ENCODE measurements at places on chromosomes 1 and 21. TPM values are rescaled to one million over a fixed set of nuclear protein-coding genes. Genes with fewer than 3 reads are reported as not detected.

The MROH7 gene
- not detected for total RNA-seq

The SLAMF7 gene
- 0.32 TPM for total RNA-seq

The SPRR3 gene
- total RNA-seq, result 0.70 TPM

The AMY1A gene
- total RNA-seq, result not detected

The HES5 gene
- 0.22 TPM for total RNA-seq

The PADI2 gene
- total RNA-seq, result 0.48 TPM

The HES4 gene
- total RNA-seq, result 169 TPM

The MIXL1 gene
- 0.16 TPM for total RNA-seq

The RIPPLY3 gene
- total RNA-seq, result not detected

The TFAP2E gene
- 0.41 TPM for total RNA-seq

- H3K36me3 ChIP-seq, result no peaks in the 10 kb centered on the region
- H3K4me1 ChIP-seq, result peaks cover 4% of the 10 kb centered on the region
- H3K27me3 ChIP-seq, result no peaks in the 10 kb centered on the region
- no peak for DNase-seq
- H3K27ac ChIP-seq, result no peak overlapping the region
Measured at GRCh38 chr1:229943988-229944743, 122.9 kb upstream of the GALNT2 start.

GRCh38 chr1:89588480-89588879 lies 44.4 kb upstream of the LRRC8C start:
- H3K4me3 ChIP-seq, result no peak overlapping the region
- H3K27me3 ChIP-seq, result no peaks in the 10 kb centered on the region
- DNase-seq, result no peak
- no peaks in the 10 kb centered on the region for H3K36me3 ChIP-seq

DNA sequence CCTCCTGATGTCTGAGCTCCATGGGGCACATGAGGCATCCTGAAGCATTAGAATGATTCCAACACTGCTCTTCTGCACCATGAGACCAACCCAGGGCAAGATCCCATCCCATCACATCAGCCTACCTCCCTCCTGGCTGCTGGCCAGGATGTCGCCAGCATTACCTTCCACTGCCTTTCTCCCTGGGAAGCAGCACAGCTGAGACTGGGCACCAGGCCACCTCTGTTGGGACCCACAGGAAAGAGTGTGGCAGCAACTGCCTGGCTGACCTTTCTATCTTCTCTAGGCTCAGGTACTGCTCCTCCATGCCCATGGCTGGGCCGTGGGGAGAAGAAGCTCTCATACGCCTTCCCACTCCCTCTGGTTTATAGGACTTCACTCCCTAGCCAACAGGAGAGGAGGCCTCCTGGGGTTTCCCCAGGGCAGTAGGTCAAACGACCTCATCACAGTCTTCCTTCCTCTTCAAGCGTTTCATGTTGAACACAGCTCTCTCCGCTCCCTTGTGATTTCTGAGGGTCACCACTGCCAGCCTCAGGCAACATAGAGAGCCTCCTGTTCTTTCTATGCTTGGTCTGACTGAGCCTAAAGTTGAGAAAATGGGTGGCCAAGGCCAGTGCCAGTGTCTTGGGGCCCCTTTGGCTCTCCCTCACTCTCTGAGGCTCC lies 11.1 kb upstream of the RASSF5 start:
- H3K27me3 ChIP-seq, result no peaks in the 10 kb centered on the region
- H3K4me1 ChIP-seq, result peaks cover 23% of the 10 kb centered on the region
- no peak for DNase-seq

- no peak overlapping the region for H3K4me3 ChIP-seq
- no peaks in the 10 kb centered on the region for H3K27me3 ChIP-seq
- H3K27ac ChIP-seq, result no peak overlapping the region
- H3K4me1 ChIP-seq, result no peaks in the 10 kb centered on the region
- no peak for DNase-seq
Measured at GRCh38 chr1:248710305-248710900, 7.8 kb upstream of the OR14I1 start.

- peaks cover 3% of the 10 kb centered on the region for H3K27me3 ChIP-seq
- H3K27ac ChIP-seq, result no peak overlapping the region
- no peak for DNase-seq
- H3K4me1 ChIP-seq, result no peaks in the 10 kb centered on the region
- peak overlapping the region; percentile 40 for H3K4me3 ChIP-seq
Measured at GRCh38 chr1:234326497-234327366, 46.5 kb upstream of the COA6 start.

DNA sequence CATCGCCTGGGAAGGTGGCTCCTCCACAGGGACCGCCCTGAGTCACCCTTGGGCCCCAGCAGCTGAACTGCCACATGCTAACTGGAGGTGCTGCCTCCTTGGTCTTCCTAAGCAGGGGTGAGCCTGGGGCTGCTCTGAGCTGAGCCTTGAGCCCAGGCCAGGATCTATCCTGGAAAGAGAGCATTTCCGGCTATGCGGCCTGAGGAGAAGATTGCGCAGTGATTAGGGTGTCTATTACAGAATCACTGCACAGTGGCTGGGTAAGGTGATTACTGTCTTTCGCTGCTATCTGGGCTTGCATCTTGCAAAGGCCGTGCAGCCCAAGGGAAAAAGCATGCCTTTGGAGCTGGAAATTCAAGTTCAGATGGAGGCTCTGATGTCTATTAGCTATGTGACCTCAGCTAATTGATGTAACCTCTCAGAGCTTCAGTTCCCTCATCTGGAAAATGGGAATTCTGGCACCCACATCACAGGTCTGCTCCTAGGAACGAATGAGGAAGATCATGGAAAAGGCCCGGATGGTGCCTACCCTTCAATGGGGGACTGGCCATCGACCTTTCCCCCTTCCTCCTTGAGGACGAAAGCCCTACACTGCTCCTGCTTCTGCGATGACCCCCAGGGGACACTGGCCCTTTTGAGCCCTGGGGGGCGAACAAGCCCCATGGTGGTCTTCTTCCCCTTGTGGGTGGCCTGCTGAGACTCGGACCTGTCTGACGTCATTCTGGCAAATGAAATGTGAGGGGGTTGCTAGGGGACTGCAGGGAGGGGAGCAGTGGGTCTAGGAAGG lies 38.0 kb downstream of the GPR161 start:
- no peak for DNase-seq
- H3K27me3 ChIP-seq, result no peaks in the 10 kb centered on the region
- peaks cover 5% of the 10 kb centered on the region for H3K4me1 ChIP-seq
- H3K36me3 ChIP-seq, result no peaks in the 10 kb centered on the region
- H3K27ac ChIP-seq, result no peak overlapping the region

GRCh38 chr1:55547405-55547804 lies 332.2 kb upstream of the USP24 start:
- H3K27ac ChIP-seq, result no peak overlapping the region
- H3K36me3 ChIP-seq, result no peaks in the 10 kb centered on the region
- H3K4me3 ChIP-seq, result no peak overlapping the region
- no peak for DNase-seq

DNA sequence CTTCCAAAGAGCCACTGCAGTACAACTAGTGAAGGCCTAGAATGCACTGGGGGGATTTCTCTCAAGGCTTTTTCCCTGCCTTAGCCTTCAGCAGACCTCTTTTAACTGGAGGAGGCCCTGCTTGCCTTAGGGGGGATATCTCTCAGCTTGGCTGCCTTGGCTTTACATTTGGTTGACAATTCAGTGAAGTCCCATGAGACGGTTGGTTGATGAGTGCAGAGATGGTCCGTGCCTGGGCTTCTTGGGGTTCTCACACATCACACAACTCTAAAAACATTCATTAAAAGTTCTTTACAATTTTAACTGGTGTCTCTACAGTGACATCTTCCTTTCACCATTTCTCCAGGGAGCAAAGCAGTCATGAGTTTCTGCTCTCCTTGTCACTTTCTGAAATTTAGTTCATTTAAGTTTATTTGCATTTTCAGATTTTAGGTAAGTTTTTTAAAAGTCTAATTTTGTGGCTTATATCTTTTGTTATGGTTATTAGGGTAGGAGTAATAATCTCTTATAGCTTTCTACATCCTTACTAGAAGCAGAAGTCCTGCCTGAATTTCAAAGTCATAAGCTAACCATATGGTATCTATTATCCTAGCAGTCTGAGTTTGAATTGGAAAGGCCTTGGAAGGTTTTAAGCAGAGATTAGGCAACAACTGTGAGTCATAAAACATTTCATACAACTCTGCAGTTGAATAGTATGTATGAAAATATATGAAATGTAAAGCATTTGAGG lies 487.6 kb downstream of the DPYD start:
- peak; percentile 86 for DNase-seq
- H3K27ac ChIP-seq, result no peak overlapping the region
- H3K4me1 ChIP-seq, result no peaks in the 10 kb centered on the region
- H3K27me3 ChIP-seq, result no peaks in the 10 kb centered on the region

- no peak overlapping the region for H3K4me3 ChIP-seq
- DNase-seq, result no peak
- H3K36me3 ChIP-seq, result no peaks in the 10 kb centered on the region
- H3K27ac ChIP-seq, result no peak overlapping the region
- no peaks in the 10 kb centered on the region for H3K4me1 ChIP-seq
Measured at GRCh38 chr1:223257856-223258550, 106.0 kb downstream of the SUSD4 start.

- H3K27me3 ChIP-seq, result no peaks in the 10 kb centered on the region
- H3K27ac ChIP-seq, result no peak overlapping the region
- no peak overlapping the region for H3K4me3 ChIP-seq
Measured at GRCh38 chr1:92877081-92877711, 45.4 kb downstream of the RPL5 start.

- H3K27ac ChIP-seq, result no peak overlapping the region
- DNase-seq, result no peak
Measured at GRCh38 chr1:14610761-14611160, 12.3 kb downstream of the KAZN start.

GRCh38 chr1:9589144-9589718 lies 520 bp downstream of the TMEM201 start:
- peak overlapping the region; percentile 65 for H3K4me3 ChIP-seq
- no peaks in the 10 kb centered on the region for H3K36me3 ChIP-seq
- H3K27me3 ChIP-seq, result no peaks in the 10 kb centered on the region
- H3K27ac ChIP-seq, result no peak overlapping the region

GRCh38 chr1:51331206-51332100 lies 1.1 kb upstream of the TTC39A start:
- H3K4me1 ChIP-seq, result peaks cover 20% of the 10 kb centered on the region
- no peak overlapping the region for H3K4me3 ChIP-seq
- peak; percentile 39 for DNase-seq

GRCh38 chr1:67020765-67021164 lies 33.2 kb downstream of the SLC35D1 start:
- H3K27me3 ChIP-seq, result no peaks in the 10 kb centered on the region
- DNase-seq, result no peak
- H3K36me3 ChIP-seq, result peaks cover 4% of the 10 kb centered on the region
- peaks cover 40% of the 10 kb centered on the region for H3K4me1 ChIP-seq
- no peak overlapping the region for H3K4me3 ChIP-seq

- no peak overlapping the region for H3K27ac ChIP-seq
- H3K4me3 ChIP-seq, result no peak overlapping the region
- H3K27me3 ChIP-seq, result no peaks in the 10 kb centered on the region
- H3K4me1 ChIP-seq, result peaks cover 19% of the 10 kb centered on the region
Measured at GRCh38 chr21:34912022-34912945, 136.8 kb downstream of the RUNX1 start.

GRCh38 chr1:235920596-235921375 lies 54.1 kb upstream of the LYST start:
- no peaks in the 10 kb centered on the region for H3K36me3 ChIP-seq
- H3K27ac ChIP-seq, result peak overlapping the region; percentile 90
- peaks cover 50% of the 10 kb centered on the region for H3K4me1 ChIP-seq
- no peak overlapping the region for H3K4me3 ChIP-seq
- DNase-seq, result peak; percentile 54

GRCh38 chr1:220123889-220124288 lies 30.0 kb downstream of the IARS2 start:
- no peaks in the 10 kb centered on the region for H3K27me3 ChIP-seq
- peaks cover 14% of the 10 kb centered on the region for H3K36me3 ChIP-seq
- DNase-seq, result no peak
- no peak overlapping the region for H3K27ac ChIP-seq

DNA sequence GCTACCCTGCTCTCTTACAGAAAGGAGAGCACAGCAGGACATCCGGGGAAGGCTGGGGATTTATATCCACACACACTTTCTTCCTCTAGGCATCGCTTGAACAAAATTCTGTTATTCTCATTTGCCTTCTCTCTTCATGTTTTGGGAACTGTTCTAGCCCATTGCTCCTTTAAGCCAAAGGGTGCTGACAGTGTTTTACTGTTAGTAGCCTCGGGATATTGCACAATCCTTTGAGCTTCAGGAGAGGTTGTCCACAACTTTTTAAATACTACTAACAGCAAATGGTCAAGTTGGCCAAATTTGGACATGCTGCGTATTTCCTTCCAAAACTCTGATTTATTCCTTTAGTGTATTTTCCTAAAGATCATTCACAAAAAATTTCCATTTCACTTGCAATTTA lies 579.2 kb upstream of the RGS18 start:
- peaks cover 2% of the 10 kb centered on the region for H3K4me1 ChIP-seq
- no peaks in the 10 kb centered on the region for H3K27me3 ChIP-seq
- no peak overlapping the region for H3K4me3 ChIP-seq

DNA sequence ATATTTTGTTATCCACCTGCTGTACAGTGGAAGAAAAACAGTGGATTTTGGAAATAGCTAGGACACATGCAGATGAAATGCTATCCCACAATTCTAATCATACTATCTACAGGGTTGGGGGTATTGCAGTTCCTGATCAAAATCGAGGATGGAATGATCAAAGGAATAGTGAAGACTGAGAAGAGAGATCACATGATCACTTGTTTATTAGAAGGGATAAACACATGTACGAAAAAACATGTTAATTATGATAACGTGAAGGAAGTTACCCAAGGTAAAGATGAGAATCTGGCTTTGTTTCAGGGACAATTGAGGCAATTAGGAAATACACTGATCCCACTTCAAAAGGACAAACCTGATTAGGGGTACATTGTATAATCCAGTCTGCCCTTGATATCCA lies 8.8 kb upstream of the NENF start:
- no peaks in the 10 kb centered on the region for H3K4me1 ChIP-seq
- H3K36me3 ChIP-seq, result no peaks in the 10 kb centered on the region
- no peak overlapping the region for H3K4me3 ChIP-seq
- peaks cover 10% of the 10 kb centered on the region for H3K27me3 ChIP-seq
- no peak overlapping the region for H3K27ac ChIP-seq

GRCh38 chr1:115814685-115815398 lies 26.1 kb downstream of the NHLH2 start:
- H3K4me3 ChIP-seq, result no peak overlapping the region
- H3K27me3 ChIP-seq, result peaks cover 2% of the 10 kb centered on the region
- H3K4me1 ChIP-seq, result no peaks in the 10 kb centered on the region
- H3K27ac ChIP-seq, result no peak overlapping the region
- no peaks in the 10 kb centered on the region for H3K36me3 ChIP-seq

DNA sequence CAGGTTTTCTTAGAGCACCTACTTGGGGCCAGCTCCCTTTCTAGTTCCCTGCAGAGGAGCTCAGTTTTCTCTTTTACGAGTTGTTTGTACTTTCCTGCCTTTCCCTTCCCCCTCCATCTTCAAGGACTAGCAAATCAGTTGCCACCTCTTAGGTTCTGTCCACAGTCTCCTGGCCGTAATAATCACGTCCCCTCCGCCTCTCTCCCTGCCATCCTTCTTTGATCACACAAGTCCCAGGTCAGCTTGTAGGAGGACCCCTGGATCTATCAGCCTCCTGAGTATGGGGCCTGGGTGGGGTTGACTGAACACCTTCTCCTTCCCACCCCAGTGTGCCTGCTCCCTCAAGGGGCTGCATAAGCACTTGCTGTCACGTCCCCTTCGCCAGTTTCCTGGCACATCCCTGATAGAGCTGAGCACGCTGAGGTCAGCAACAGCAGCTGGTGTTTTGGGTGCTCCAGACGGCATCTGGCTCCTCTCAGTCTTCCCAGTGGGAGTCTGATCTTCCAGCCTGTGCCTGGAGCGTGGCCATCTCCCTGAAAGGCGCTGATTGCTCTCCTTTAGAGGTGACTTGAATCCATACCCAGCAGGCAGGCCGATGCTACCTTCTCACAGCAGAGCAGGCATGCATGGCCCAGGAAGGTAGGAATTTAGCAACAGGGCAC lies 216.1 kb upstream of the TMEM51 start:
- H3K4me1 ChIP-seq, result peaks cover 12% of the 10 kb centered on the region
- H3K4me3 ChIP-seq, result no peak overlapping the region
- DNase-seq, result no peak
- H3K36me3 ChIP-seq, result no peaks in the 10 kb centered on the region

Measured in astrocyte (in vitro differentiated cells and primary cell).